IPS DF 6.9 (cell line): ENCODE measurements at places on chromosomes 1 and 21.

- H3K36me3 ChIP-seq, result no peaks in the 10 kb centered on the region
- H3K27me3 ChIP-seq, result no peaks in the 10 kb centered on the region
- H3K4me1 ChIP-seq, result no peaks in the 10 kb centered on the region; the same call in 1 of the 2 replicates
These were observed 320.1 kb downstream of the LMX1A start for GRCh38 chr1:165036403-165036802.

DNA sequence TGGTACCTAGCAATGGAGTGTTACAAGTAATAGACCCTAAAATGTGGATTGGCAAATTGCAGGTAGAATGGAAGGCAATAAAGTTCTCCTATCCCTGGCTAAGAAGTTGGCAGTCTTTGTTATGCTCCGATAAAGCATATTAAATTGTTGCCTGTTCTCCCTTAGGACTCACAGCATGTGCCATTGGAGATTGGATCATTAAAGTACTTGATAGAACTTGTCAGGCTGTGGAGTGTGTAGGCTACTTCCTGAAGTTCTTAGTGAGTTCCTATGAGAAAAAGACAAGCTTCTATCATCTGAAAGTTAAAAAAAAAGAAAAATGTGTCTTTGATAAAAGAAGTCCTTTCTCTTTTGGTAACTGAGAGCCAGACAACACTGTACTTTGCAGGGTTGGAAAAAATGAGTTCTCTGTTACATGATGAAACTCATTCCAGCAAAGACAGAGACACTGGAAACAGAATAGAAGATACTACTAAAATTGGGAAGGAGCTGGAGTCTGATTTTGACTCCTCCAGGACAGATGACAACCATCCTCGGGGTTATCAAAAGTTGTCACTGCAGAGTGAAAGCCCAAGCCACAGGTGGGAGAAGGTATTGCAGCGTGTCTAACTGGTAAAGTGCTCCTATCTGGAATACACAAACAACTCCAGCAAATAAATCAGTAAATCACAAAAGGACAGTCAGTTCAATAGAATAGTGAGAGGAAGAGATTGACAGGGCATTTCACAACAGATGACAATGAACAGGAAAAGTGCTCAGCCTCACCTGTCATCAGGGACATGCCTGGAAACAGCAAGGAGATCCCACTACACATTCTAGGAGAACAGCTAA, 87.5 kb upstream of the WDR26 start:
- no peaks in the 10 kb centered on the region for H3K27me3 ChIP-seq
- DNase-seq, result no peak
- H3K4me1 ChIP-seq, result no peaks in the 10 kb centered on the region
- H3K4me3 ChIP-seq, result no peak overlapping the region
- no peaks in the 10 kb centered on the region for H3K36me3 ChIP-seq

DNA sequence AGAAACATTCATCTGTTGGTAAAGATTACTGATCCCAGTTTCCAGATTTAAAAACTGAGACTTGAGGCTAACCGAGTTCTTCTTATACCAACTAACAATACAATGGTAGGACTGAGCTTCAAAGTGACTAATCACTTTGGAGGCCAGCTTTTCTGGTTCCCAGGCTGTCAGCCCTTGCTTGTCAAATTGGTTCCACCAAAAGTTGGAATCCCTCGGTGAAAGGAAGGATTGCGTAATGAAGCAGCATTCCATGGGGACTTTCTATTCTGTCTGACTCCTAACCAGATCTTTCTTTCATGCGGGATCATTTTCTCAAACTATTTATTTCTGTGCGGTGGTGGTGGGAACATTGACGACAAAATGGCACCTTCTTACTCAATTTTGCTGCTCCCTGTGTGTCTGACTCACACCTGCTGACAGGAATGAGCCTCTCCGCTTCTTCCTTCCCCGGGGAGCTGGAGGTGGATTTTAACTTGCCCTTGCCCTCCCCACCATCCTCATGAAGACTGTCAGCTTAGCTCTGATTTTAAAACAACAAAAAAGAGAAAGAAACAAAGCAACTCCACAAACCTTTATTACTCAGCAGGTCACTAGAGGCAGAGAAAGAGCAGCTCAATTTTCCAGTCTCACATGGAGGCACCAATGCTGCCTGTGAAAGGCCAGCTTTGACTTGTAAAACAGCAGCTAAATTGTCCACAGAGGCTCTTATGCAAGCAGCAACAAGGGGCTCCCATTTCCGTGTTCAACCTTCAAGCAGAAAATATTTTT, 32.9 kb upstream of the RASAL2 start:
- no peaks in the 10 kb centered on the region for H3K27me3 ChIP-seq
- peaks cover 4% of the 10 kb centered on the region; the same call in 1 of the 2 replicates for H3K4me1 ChIP-seq
- peak; percentile 41 for DNase-seq
- peak overlapping the region; percentile 80 for H3K27ac ChIP-seq
- H3K4me3 ChIP-seq, result no peak overlapping the region

DNA sequence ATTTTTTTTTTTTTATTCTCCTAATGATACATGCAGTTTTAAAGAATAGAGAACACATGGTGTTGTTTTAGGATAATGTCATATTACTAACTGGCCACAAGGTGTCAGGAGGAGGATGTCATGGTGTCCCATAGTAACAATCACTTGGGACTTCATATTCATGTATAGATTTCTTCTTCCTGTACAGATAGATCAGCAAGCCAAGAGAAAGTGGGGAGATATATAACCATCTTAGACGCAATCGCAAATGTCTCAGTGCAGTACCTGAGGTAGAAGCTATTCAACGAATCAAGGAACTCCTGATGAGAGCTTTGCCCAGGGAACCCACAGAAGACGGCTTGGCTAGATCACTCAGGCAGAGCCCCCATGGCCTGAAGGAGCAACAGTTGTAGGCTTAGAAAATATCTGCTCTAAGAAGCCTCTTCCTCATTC, 12.3 kb downstream of the OR2T11 start:
- H3K36me3 ChIP-seq, result no peaks in the 10 kb centered on the region
- no peak for DNase-seq
- H3K4me3 ChIP-seq, result no peak overlapping the region
- H3K27me3 ChIP-seq, result no peaks in the 10 kb centered on the region
- no peaks in the 10 kb centered on the region for H3K4me1 ChIP-seq
- H3K27ac ChIP-seq, result no peak overlapping the region

GRCh38 chr1:223423641-223424233, 30.5 kb downstream of the CCDC185 start:
- no peaks in the 10 kb centered on the region for H3K27me3 ChIP-seq
- no peak for DNase-seq
- no peaks in the 10 kb centered on the region for H3K4me1 ChIP-seq
- H3K27ac ChIP-seq, result no peak overlapping the region
- no peaks in the 10 kb centered on the region for H3K36me3 ChIP-seq

DNA sequence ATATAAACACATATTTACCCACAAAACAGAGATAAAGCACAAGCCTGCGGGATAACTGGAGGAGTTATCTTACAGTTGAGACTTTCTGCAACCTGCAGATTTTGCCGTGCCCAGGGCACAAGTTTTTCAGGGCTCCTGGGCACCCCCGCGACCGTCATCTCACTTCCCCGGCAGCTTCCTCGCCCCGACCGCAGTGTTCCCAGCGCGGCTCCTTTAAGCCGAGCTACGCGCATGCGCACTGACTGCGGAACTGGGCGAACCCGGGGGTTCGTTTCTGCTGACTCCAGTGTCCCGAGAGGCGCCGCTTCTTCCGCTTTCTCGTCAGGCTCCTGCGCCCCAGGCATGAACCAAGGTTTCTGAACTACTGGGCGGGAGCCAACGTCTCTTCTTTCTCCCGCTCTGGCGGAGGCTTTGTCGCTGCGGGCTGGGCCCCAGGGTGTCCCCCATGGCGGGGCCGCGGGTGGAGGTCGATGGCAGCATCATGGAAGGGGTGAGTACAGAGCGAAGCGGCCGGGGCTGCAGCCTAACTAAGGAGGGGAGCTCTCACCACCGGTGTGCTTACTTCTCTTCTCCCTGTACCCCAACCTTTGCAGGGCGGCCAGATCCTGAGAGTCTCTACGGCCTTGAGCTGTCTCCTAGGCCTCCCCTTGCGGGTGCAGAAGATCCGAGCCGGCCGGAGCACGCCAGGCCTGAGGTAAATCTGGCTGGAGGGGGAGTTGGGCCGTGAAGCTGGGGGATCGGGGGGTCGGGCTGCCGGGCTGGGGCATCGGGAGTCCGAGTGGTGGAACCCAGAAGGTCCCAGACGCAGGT, at the start of gene RTCA:
Gene RTCA (plus strand): TSS at position 286 of the 810 bp plus-strand sequence. CDS start 160 bp downstream, at position 446.
- no peaks in the 10 kb centered on the region for H3K4me1 ChIP-seq
- H3K27me3 ChIP-seq, result no peaks in the 10 kb centered on the region
- peaks cover 6% of the 10 kb centered on the region; the same call in 1 of the 2 replicates for H3K36me3 ChIP-seq
- no peak within 1 kb of the TSS for H3K27ac ChIP-seq
- H3K4me3 ChIP-seq, result peak within 1 kb of the TSS; percentile 78
- peak; percentile 97 for DNase-seq

GRCh38 chr1:17235135-17235885, 13.6 kb upstream of the PADI3 start:
- H3K27ac ChIP-seq, result no peak overlapping the region
- H3K36me3 ChIP-seq, result no peaks in the 10 kb centered on the region
- H3K4me1 ChIP-seq, result 0 out of 2 replicates have a peak, but pooled peaks cover 2% of the 10 kb centered on the region
- no peak overlapping the region for H3K4me3 ChIP-seq
- DNase-seq, result no peak
- H3K27me3 ChIP-seq, result no peaks in the 10 kb centered on the region

DNA sequence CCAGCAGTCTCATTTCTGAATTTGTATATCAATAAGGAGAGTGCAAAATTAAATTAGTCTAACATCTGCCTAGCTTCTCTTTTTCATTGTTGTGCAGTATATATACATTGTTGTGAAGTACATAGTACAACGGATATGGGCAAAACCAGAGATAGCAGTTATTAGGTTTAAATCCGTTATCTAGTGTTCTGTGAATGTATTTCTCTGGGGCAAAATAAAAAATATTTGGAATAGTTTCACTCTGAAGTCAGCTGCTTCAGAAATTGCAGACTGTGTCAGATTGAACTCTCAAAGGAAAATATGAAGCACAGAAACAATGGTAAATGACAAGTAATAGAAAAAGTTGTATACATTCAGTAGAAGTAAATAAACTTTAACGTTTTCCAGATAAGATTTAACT, 836.5 kb upstream of the CXADR start:
- no peaks in the 10 kb centered on the region for H3K27me3 ChIP-seq
- DNase-seq, result no peak
- no peak overlapping the region for H3K4me3 ChIP-seq

DNA sequence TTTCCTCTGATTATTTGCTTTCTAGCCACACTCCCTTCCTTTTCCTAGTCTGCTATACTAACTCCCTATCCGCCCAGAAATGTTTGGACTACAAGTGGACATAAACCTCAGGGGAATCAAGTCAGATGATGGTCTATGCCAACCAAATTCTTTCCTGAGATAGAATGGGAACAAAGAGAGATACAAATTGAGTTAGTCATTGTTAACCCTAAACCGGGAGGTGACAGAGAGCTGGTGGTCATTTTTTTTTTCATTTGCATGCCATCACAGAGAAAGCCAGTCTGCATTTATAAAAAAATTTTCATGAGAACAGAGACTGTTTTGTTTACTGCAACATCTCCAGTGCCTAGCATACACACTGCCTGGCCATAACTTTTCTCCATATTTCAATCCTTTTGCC, 35.0 kb downstream of the MYSM1 start:
- H3K36me3 ChIP-seq, result peaks cover 2% of the 10 kb centered on the region; the same call in 1 of the 2 replicates
- H3K27ac ChIP-seq, result no peak overlapping the region
- no peaks in the 10 kb centered on the region for H3K27me3 ChIP-seq
- no peak overlapping the region for H3K4me3 ChIP-seq

DNA sequence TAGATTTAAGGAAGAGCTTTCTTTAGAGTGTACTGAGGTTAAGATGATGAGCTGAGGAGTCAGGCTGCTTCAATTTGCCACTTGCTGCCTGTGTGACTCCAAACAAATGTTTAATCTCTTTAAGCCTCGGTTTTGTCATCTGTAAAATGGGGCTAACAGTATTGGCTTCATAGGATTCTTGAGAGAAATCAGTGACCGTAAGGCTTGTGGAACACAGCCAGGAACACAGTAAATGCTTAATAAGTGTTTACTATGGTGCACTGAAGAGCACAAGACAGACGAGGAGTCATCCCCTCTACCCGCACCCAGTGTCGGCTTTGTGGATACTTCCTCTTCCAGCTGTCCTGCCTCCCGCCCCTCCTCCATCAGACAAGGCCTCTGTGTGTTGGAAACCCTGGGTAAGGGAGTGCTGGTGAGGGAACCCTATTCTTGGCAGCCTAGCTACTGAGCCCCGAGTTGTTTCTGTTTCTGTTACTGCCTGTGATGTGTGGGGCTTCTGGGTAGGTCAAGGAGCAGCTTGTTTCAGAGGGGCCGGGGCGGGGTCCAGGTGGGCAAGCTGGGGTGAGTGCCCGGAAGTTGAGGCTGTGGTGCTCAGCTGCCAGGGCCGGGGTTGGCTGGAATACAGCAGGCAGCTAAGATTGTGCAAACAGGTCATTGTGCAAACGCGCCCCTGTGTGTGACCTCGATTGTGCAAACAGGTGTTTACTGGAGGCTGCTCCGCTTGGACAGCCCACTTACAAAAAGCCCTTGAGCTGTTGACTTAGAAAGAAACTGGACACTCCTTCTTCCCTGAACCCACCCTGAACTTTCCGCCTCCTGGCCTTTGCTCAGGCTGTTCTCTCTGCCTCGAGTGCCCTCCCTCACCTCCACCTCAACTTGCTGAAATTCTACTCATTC, 4.0 kb upstream of the CSF3R start:
- H3K36me3 ChIP-seq, result no peaks in the 10 kb centered on the region
- H3K4me3 ChIP-seq, result no peak overlapping the region
- no peaks in the 10 kb centered on the region for H3K27me3 ChIP-seq
- no peak for DNase-seq

GRCh38 chr1:235500971-235501540, 3.2 kb downstream of the B3GALNT2 start:
- no peaks in the 10 kb centered on the region for H3K4me1 ChIP-seq
- H3K27me3 ChIP-seq, result no peaks in the 10 kb centered on the region
- no peaks in the 10 kb centered on the region for H3K36me3 ChIP-seq
- H3K4me3 ChIP-seq, result no peak overlapping the region
- no peak for DNase-seq
- H3K27ac ChIP-seq, result no peak overlapping the region

DNA sequence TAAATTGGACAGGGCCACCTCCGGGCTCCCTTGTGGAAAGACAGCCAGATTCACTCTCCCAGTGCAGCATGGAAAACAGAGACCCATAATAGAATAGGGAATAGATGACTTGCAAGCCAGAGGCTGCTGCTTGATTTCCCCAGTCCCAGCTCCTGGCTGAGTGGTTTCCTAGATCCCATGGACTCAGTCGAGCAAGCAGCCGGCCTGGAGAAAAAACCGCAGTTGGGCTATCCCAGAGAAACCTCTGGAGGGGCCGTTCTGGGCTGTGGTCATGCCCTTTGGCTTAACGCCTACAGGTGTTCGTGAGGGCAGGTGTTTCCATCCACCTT, 61.7 kb downstream of the ELK4 start:
- H3K27me3 ChIP-seq, result peaks cover 31% of the 10 kb centered on the region
- H3K36me3 ChIP-seq, result no peaks in the 10 kb centered on the region
- H3K27ac ChIP-seq, result no peak overlapping the region
- no peak overlapping the region for H3K4me3 ChIP-seq

DNA sequence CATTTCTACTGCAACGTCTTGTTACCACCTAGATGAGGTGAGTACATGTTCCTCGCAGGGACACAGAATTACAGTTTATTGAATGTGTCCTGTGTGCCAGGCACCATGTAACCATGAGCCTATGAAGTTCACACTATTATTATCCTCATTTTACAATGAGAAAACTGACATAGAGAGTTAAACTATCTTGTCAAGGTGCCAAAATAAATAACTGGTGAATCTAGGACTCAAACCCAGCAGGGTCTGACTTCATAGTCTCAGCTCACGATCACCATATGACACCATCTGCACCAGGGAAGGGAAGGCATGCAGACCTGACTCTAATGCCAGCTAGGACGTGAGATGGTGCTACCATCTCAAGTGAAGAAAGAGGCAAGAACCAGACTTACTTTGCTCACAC, 2.4 kb downstream of the SELE start:
- no peaks in the 10 kb centered on the region for H3K4me1 ChIP-seq
- H3K27ac ChIP-seq, result no peak overlapping the region
- no peaks in the 10 kb centered on the region for H3K27me3 ChIP-seq
- H3K4me3 ChIP-seq, result no peak overlapping the region
- no peak for DNase-seq
